Activated T-cell treated with anti-CD3 and anti-CD28 coated beads, Interleukin-2, amount 50 U/mL, for 72 hours (primary cell): ENCODE measurements at places on chromosomes 1 and 21. TPM values are rescaled to one million over a fixed set of nuclear protein-coding genes. Genes with fewer than 3 reads are reported as not detected.
A peak's percentile ranks its signal among the peaks of the same experiment; 100 is the strongest.

- H3K4me1 ChIP-seq = peaks cover 46% of the 10 kb centered on the region
- H3K27me3 ChIP-seq = peaks cover 18% of the 10 kb centered on the region
- DNase-seq = no peak
- peak overlapping the region; percentile 26 for H3K27ac ChIP-seq
- peaks cover 5% of the 10 kb centered on the region for H3K36me3 ChIP-seq
Observed at GRCh38 chr1:112395256-112395820, 676 bp upstream of the CTTNBP2NL start.

- no peak overlapping the region for H3K4me3 ChIP-seq
- no peaks in the 10 kb centered on the region for H3K4me1 ChIP-seq
- no peak for DNase-seq
- no peaks in the 10 kb centered on the region for H3K27me3 ChIP-seq
- H3K27ac ChIP-seq = no peak overlapping the region
Observed at GRCh38 chr1:240495601-240496000, 116.4 kb downstream of the GREM2 start.

- H3K27me3 ChIP-seq = no peaks in the 10 kb centered on the region
- DNase-seq = no peak
- peaks cover 40% of the 10 kb centered on the region for H3K4me1 ChIP-seq
Observed at GRCh38 chr1:27652111-27652864, 17.3 kb upstream of the FGR start.

Gene TRIM17
- 6.2 TPM for total RNA-seq

Gene MTARC1
- not detected for total RNA-seq

GRCh38 chr1:9870572-9870971, 39.5 kb downstream of the CTNNBIP1 start:
- no peak overlapping the region for H3K4me3 ChIP-seq
- no peak for DNase-seq
- H3K27me3 ChIP-seq = no peaks in the 10 kb centered on the region
- H3K4me1 ChIP-seq = peaks cover 7% of the 10 kb centered on the region
- no peaks in the 10 kb centered on the region for H3K36me3 ChIP-seq
- no peak overlapping the region for H3K27ac ChIP-seq

GRCh38 chr21:39430457-39430856, 15.1 kb downstream of the LCA5L start:
- peaks cover 7% of the 10 kb centered on the region for H3K27me3 ChIP-seq
- H3K4me1 ChIP-seq = no peaks in the 10 kb centered on the region
- no peak overlapping the region for H3K4me3 ChIP-seq
- no peak overlapping the region for H3K27ac ChIP-seq
- no peaks in the 10 kb centered on the region for H3K36me3 ChIP-seq
- no peak for DNase-seq

DNA sequence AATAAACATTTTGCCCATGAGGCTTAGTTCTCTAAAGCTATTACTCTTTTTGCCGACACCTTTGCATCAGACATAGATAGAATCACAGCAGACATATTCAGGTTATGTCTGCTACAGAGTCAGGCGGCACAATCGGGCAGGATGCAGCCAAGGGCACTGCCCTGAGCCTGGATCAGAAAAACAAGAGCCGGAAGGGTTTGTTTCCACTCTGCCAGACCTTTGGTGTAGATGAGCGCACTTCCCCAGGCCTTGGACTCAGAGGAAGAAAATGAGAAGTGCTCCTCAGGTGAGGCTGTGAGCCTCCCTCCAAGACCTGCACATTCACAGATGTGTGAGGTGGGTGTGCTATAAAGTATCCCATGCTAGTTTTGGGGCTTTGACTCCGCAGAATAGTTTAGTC, 43.7 kb downstream of the GNG12 start:
- H3K4me3 ChIP-seq = no peak overlapping the region
- no peaks in the 10 kb centered on the region for H3K36me3 ChIP-seq
- DNase-seq = no peak
- H3K27me3 ChIP-seq = peaks cover 16% of the 10 kb centered on the region
- H3K4me1 ChIP-seq = no peaks in the 10 kb centered on the region

Gene GSTM1
- 37.2 TPM for total RNA-seq

Gene KCNH1
- total RNA-seq = not detected

DNA sequence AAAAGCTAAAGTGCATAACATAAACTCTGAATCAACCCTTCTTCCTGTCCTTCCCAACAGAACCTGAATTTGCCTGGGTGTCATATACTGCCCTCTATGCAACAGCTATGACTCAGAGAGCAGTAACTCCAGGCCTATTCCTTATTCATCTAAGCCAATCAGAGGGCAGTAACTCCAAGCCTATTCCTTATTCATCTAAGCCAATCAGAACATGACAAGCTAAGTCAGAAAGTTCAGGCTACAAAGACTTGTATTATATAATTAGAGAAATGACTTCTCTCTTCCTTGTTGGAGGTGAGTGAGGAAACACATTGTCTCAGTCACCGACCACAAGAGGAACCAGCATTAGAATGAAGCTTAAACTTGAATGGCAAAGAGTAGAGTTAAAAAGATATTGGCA, 26.2 kb upstream of the TADA1 start:
- no peaks in the 10 kb centered on the region for H3K27me3 ChIP-seq
- H3K27ac ChIP-seq = no peak overlapping the region
- H3K4me3 ChIP-seq = no peak overlapping the region
- no peaks in the 10 kb centered on the region for H3K36me3 ChIP-seq

DNA sequence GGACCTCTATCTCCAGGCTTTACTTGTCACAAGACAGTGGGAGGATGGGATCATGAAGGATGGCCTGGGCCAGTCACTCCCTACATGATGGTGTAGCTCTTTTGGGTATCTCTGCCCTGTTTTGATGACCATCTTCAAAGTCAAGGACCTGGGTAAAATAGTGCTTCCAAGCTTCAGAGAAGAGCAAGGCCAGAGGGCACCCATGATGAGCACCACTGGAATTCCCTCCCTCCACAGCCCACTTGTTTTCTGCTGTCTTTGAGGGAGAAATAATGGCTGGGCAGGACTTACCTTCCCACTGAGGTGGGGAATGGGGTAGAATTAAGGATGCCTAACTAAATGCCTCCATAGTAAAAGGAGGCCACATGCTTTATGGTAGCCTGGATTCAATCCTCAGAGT, 165.7 kb downstream of the DHRS3 start:
- H3K27me3 ChIP-seq = no peaks in the 10 kb centered on the region
- no peak overlapping the region for H3K4me3 ChIP-seq
- peaks cover 12% of the 10 kb centered on the region for H3K36me3 ChIP-seq
- peaks cover 93% of the 10 kb centered on the region for H3K4me1 ChIP-seq
- no peak for DNase-seq
- H3K27ac ChIP-seq = no peak overlapping the region

GRCh38 chr21:15023776-15024175, 41.0 kb downstream of the NRIP1 start:
- no peak for DNase-seq
- H3K27me3 ChIP-seq = no peaks in the 10 kb centered on the region
- H3K4me3 ChIP-seq = no peak overlapping the region

DNA sequence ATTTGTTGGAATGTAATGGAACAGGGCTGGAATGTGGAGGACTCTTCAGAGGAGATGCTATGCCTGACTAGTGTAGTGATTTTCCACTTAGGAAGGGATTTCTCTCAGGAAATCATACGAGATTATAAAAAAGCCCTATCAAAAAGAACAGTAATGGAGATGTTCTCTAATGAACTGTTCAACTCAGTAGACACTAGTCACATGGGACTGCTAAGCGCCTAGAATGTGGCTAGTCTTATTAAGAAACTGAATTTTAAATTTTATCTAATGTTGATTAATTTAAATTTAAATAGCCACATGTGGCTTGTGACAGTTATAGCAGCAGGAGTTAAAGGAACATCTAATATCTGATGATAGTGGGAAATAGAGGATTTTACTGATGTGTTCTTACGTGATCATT, 94.0 kb downstream of the SLC35F3 start:
- H3K4me3 ChIP-seq = no peak overlapping the region
- no peak for DNase-seq
- peaks cover 7% of the 10 kb centered on the region for H3K4me1 ChIP-seq
- no peak overlapping the region for H3K27ac ChIP-seq
- H3K27me3 ChIP-seq = no peaks in the 10 kb centered on the region

GRCh38 chr1:114263343-114263742, 109.7 kb upstream of the SYT6 start:
- peaks cover 2% of the 10 kb centered on the region for H3K36me3 ChIP-seq
- no peak overlapping the region for H3K27ac ChIP-seq
- no peak overlapping the region for H3K4me3 ChIP-seq

Gene SPRR2A
- not detected for total RNA-seq

DNA sequence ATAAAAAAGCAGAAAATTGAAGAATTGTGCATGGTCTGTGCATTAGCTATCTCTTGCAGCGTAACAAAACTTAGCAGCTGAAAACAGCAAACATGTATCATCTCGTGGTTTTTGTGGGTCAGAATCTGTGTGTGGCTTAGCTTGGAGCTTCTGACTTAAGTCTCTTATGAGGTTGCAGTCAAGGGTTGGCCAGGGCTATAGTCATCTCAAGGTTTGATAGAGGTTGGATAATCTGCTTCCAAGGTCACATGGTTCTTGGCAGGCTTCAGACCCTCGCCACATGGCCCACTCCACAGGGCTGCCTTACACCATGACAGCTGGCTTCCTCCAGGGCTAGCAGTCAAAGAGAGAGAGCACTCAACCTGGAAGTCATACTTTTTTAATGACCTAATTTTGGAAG, 35.9 kb downstream of the CNST start:
- H3K4me1 ChIP-seq = peaks cover 51% of the 10 kb centered on the region
- H3K36me3 ChIP-seq = peaks cover 10% of the 10 kb centered on the region
- no peaks in the 10 kb centered on the region for H3K27me3 ChIP-seq
- no peak overlapping the region for H3K4me3 ChIP-seq

DNA sequence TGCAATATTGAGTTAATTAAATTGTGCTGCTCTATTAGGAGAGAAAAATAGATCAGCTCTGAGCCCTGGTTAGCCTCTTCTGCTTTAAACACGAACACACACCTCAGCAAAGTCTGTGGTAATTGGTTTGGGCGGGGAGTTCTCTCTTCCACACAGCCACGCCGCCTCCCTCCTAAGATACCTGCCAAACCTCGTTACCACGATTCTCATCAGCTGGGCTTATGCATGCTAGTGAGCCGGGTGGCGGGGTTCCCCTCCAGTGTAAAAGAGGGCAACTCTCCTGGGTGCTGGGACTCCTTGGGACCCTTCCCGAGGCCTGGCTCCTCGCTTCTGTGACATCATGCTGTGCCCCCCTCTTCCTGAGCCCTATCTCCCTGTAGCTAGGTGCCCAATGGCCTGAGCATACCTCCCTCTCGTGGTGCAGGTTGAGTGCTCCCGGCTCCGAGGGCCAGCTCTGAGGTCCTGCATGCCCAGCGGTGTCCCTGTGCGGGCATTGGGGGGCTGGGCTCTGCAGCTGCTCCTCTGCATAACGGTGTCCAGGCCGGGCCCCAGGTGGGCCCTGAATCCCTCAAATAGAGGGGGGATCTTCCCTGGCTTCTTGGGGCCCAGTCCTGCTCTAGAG, 182.9 kb downstream of the PRDM16 start:
- H3K4me3 ChIP-seq = no peak overlapping the region
- peaks cover 4% of the 10 kb centered on the region for H3K27me3 ChIP-seq
- no peaks in the 10 kb centered on the region for H3K36me3 ChIP-seq
- no peak for DNase-seq
- no peaks in the 10 kb centered on the region for H3K4me1 ChIP-seq
- no peak overlapping the region for H3K27ac ChIP-seq

DNA sequence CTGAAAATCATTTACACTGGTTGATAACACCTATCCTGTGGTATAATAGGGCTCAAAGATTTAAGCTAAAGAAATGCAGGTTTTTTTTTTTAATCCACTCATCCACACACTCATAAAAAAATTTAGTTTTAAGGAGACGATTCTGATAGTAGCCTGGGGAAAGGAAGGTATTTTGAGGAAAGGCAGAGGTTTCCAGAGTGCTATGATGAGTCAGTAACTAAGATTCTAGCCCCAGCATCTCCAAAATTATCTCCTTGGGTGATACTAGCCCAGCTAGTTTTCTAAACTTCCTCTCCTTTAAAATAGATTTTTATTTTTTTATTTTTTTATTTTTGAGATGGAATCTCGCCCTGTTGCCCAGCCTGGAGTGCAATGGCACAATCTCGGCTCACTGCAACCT, 20.7 kb downstream of the ASAP3 start:
- H3K27me3 ChIP-seq = peaks cover 5% of the 10 kb centered on the region
- no peak for DNase-seq
- no peak overlapping the region for H3K4me3 ChIP-seq
- H3K4me1 ChIP-seq = no peaks in the 10 kb centered on the region

DNA sequence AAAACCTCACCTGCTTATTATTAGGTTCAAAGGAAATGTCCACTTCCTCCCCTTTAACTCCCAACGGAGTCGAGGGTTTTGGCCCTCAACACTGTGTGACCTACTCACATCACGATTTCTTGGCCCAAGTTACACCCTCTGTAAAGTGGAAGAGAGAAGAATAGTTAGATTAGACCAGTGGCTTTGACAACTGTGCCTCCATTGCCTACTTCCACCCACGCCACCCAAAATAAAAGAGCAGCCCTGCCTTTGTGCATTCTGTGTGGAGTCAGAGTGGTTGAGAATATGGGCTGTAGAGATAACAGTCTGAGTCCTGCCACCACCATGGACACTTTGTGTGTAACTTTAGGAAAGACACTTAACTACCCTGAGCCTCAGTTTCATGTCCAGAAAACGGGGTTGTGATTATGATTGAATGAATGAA, 4.1 kb upstream of the HDGF start:
- H3K27ac ChIP-seq = no peak overlapping the region
- no peak overlapping the region for H3K4me3 ChIP-seq
- peaks cover 2% of the 10 kb centered on the region for H3K36me3 ChIP-seq
- peaks cover 11% of the 10 kb centered on the region for H3K4me1 ChIP-seq
- H3K27me3 ChIP-seq = no peaks in the 10 kb centered on the region
- no peak for DNase-seq

- no peaks in the 10 kb centered on the region for H3K4me1 ChIP-seq
- H3K27ac ChIP-seq = no peak overlapping the region
- peaks cover 3% of the 10 kb centered on the region for H3K36me3 ChIP-seq
Observed at GRCh38 chr1:163589735-163590134, 268.0 kb downstream of the NUF2 start.

Gene TFAP2E
- 1.2 TPM for total RNA-seq

Gene WDR64
- 0.12 TPM for total RNA-seq

Gene ADGRL2
- not detected for total RNA-seq

GRCh38 chr1:156833603-156834002, 17.0 kb upstream of the SH2D2A start:
- no peak overlapping the region for H3K27ac ChIP-seq
- DNase-seq = peak; percentile 27
- H3K27me3 ChIP-seq = peaks cover 21% of the 10 kb centered on the region
- peaks cover 51% of the 10 kb centered on the region for H3K4me1 ChIP-seq

Gene WNT4
- not detected for total RNA-seq

Gene CCDC18
- 30.1 TPM for total RNA-seq

Gene MAP7D1
- 131 TPM for total RNA-seq

Gene BLZF1
- 7.8 TPM for total RNA-seq
